ENCODE measurements at places on chromosomes 6 and 20.

DNA sequence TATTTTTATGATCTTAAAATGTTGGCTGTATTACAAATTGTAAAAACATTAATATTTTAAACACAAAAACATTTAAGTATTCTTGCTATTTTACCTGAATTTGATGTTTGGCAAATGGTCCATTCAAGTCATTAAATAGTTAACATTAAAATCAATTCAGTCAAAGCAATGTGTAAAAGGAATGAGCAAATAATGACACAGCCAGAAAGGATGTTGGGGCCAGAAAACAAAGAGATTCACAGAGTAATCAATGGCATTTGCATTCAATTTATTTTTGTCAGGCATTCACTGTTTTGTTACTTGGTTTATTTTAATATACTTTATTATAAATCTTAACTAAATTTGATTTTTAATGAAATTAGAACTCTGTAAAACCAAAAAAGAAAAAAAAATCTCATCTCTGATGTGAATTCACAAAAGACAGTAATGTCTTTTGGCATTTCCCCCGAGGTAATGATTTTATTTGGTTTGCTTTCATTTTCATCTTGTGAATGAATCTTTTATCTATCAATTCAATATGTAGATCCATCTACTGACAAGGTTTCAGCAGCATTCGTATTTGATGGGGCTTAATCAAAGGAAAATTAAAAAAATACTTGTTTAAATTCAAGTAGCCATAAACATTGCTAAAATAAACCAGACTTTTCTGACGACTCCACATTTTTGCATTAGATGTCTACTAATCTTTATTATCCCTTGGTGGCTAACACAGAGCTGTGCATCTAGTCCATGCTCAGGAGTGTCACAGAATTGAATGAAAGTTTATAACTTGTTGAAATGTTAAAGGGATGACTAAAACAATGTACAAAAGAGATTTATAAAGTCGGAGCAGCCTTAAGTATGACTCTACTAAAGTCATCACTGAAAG is 866.7 kb upstream of the GJE1 start:
- DNase-seq: no peak

DNA sequence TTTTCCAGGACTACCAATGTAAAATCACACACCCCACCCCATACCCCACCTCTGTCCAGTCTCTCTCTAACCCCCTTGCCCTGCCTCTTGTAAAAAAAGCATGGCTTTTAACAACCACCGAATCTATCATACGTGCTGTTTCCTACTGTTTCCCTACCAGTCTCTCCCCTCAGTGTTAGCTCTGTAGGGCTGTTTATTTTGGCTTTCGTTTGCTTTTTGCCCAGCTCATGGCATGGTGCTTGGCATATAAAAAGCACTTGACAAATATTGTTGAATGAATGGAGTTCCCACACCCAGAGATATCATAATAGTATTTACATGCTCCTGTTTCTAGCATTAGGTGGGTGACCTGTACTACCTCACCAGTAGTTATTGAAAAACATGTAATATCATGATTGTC is 148.2 kb downstream of the OPRM1 start:
- DNase-seq: no peak

- no peak for DNase-seq
Observed at GRCh38 chr6:77609106-77609505, 43.7 kb upstream of the MEI4 start.

- DNase-seq: no peak
Observed at GRCh38 chr20:7903429-7903828, 36.8 kb downstream of the HAO1 start.

DNA sequence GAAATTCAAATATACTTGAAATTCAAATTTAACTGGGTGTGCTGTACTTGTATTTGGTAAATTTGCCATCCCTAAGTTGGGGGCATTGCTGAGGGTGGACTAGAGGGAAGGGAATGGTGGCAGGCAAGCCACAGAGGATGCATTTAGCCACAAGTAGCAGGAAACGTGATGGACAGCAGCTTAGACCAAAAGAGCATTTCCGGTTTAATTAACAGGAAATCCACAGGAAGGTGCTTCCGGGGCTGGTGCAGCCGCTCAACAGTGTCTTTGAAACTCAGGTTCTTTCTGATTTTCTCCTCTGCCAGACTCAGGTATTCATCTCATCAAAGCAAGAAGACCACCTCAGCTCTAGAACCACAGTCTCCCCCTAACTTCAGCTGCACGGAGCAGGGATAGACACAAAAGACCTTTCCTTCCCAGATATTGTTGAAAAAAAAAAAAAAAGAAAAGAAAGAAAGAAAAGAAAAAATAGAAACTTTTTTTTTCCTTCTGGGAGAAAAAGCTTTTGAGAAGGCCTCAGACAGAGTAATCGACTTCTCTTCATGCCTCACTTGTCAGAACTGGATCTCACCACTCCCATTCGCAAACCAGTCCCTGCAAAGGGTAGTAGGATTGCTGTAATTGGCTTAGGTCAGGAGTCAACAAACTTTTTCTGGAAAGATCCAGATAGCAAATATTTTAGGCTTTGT is 8.0 kb upstream of the BCAS1 start:
- DNase-seq: no peak

DNA sequence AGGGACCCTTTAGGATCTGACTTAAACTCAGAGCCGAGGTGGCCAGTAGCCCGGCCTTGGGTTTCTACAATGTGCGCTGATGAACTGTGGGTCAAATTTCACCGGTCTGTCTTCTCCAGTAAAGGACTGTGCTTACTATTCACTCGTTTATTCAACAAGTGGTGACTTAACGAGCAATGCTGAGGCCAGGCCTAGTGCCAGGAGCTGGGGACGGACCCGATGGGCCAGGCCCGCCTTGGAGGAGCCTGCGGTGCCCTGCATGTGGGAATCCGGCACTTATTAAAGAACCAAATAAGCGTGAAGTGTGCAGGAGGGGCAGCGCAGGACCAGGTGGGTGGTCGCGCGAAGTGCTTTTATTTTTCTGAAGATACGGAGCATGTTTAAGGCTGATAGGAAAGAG is 24.0 kb downstream of the CTCFL start:
- DNase-seq: no peak

GRCh38 chr6:98847779-98848538 is 13.6 kb downstream of the POU3F2 start:
- no peak for DNase-seq

GRCh38 chr20:5642155-5642981 is 107.8 kb upstream of the SHLD1 start:
- DNase-seq: no peak

DNA sequence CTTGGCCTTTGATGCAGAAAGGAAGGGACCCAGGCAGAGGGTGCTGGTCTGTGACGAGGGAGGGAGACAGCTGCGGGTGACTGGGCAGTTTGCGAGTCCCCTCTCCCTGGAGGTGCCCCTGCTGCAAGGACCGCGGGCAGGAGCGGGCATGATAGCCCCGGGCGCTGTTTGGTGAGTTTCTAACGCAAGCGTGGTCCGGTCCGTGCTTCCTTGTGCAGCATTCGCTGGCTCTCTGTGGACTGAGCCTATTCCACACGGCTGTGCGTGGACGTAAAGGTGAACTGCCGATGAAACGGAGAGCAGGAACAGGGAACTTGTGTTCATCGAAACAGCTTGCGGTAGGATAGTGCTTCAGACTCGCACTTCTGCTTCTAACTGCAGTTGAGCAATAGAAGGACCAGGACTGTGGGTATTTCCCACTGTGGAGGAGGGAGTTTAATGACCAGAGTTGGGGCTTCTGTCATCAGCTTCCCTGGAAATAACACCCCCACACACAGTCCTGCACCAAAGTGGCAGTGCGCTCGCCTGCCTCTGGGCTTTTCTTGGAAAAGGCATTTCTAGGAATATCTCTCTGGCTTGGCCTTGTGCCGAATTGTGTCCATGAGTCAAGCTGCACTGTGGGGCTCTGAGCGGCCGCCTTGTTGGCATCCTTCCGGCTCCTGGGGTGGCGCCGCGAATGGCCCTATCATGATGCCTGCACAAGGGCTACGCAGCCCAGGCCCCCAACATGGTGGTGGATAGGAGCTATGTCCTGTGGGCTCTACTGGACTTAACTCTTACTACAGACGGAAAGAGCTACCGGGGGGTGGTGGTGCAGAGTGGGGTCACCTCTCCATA is 48.9 kb downstream of the DUSP22 start:
- no peak for DNase-seq

- no peak for DNase-seq
Observed at GRCh38 chr20:37295001-37295400, 5.5 kb downstream of the MANBAL start.

GRCh38 chr20:11642866-11643265 is 274.8 kb upstream of the BTBD3 start:
- DNase-seq: no peak

GRCh38 chr6:67775333-67775732 is 859.7 kb upstream of the ADGRB3 start:
- DNase-seq: no peak

DNA sequence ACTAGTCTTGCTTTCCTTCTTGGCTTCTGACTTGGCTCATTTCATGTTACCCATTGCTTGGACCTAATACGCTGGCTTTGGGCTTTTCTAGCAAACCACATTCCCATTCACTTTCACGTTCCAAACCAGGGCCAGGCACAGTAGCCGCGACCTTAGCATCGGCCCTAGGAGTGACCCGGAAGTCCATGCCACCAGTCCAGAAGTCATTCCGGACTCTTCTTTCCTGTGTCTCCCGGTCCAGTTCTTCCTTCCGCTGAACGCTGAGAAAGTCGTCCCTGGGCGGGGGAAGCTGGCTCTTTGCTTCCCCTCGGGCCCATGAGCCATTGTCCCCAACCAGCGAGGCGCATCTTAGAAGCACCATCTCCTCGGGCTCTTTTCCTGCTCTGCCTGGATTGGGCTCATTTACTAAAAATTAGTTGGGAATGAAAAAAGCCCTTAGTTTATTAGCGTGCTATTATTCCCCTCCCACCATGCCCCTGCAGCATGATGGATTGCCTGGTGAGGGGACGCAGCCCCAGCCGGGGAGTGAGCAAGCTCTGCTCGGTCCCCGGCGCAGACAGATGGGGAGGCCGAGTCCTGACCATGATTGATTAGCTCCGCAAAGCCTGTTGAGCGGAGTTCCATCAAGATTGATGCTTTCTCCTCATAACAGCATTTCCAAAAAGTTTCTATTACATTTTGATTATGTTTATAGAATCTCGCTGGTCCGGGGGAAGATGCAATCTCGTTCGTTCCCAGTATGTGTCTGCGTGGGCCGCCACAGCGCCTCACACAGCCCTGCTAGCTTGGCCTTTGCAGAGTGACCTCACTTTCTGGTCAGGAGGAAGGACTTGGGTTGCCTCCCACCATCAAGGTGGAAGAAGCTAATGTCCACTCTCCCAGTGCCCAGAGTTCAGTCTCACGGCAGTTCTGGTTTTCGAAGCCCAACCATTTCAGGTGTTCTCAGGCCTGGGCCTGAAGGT is 115.1 kb upstream of the TOP1 start:
- DNase-seq: no peak

DNA sequence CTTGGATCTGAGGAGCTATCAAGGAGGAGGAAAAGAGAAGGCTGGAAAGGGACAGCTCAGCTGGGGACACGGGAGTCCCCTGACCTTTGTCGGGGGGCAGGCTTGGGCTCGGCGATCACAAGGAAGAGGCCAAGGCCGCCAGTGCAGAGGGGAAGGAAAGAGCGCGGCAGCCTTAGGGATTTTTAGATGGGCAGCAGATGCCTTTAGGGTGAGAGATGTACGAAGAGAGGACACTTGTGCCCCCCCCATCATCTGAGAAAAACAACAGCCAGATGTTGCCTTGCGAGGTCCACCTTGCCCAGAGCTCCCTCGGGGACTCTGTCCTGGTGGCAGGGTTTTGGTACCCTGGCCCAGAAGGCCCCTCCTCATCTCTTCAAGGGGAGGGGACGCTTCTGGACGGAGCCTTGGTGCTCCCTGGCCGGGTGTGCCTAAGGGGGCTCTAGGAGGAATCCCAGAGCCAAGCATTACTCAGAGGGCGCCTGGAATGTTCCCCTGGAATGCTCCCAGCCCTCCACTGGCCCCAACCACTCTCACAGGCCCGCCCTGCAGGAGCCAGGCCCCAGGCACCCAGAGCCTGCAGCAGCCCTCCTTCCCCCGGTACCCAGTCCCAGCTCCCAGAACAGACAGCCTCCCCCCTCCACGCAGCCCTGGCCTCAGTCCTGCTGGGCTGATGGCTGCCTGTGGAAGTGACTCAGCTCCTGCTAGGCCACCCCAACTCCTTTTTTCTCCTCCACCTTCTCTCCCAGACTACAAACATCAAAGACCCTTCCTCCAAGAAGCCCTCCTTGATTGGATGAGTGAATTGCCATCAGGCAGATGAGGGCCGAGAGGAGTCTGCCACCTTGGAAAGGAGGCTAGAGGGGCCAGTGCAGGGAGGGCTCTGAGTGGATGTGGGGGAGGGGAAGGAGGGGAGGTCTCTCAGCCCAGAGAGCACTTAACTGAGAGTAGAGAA is 1.8 kb downstream of the ADAM33 start:
- no peak for DNase-seq

DNA sequence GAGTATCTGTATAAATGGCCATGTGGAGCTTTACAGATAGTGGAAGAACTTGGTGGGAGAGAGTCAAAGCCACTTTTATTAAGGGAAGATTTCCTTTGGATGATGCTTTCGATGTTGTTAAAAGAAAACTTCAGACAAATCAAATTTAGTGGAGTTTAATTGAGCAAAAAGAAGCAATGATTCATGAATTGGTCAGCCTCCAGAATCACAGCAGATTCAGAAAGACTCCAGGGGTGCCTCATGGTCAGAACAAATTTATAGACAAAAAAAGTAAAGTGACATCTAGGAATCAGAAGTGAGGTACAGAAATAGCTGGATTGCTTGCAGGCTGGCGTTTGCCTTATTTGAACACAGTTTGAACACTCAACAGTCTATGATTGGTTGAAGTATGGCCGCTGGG is 5.3 kb upstream of the CGA start:
- no peak for DNase-seq

DNA sequence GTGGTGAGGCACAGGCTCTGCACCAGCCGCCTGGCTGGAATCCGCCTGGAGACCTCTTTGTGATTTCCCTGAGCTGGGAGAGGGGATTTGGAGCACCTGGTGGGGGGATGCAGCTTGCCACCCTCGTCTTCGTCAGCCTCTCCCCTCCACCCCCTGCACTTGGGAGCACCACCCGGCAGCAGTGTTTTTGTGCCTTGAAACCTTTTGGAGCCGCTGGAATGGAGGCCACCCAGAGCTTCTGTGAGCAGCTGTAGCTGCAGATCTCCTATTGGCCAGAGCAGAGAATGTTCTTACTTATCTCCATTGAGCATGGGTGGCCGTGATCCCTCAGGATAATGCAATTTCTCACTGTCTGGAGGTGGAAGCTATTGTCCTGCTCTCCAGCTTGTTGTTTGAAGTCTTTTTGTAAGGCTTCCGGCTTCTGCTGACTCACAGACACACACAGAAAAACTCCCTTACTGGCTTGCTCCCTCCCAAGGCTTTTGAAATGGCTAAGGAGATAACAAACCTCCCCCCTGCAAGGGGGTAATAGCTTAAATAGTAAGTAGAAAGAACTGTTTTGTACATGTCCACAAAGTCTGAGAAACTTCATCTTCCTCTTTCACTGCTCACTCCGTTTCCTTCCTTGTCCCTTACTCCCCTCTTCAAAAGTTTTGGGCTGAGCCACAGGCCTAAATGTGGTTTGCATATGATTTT is 271.2 kb downstream of the PRL start:
- DNase-seq: no peak

- no peak for DNase-seq
Observed at GRCh38 chr6:157669747-157670216, 153.3 kb upstream of the SNX9 start.
